Activated T-cell treated with anti-CD3 and anti-CD28 coated beads, Interleukin-2, amount 50 U/mL, for 1 hour (primary cell): ENCODE measurements at places on chromosomes 3 and 15.

DNA sequence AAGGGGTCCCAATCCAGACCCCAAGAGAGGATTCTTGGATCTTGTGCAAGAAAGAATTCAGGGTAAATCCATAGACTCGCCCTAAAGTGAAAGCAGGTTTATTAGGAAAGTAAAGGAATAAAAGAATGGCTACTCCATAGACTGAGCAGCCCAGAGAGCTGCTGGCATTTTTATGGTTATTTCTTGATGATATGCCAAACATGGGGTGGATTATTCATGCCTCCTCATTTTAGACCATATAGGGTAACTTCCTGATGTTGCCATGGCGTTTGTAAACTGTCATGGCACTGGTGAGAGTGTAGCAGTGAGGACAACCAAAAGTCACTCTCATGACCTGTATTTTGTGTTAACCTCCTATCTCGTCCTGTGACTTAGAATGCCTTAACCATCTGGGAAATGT is 142.2 kb downstream of the DOCK3 start:
- no peak for DNase-seq

DNA sequence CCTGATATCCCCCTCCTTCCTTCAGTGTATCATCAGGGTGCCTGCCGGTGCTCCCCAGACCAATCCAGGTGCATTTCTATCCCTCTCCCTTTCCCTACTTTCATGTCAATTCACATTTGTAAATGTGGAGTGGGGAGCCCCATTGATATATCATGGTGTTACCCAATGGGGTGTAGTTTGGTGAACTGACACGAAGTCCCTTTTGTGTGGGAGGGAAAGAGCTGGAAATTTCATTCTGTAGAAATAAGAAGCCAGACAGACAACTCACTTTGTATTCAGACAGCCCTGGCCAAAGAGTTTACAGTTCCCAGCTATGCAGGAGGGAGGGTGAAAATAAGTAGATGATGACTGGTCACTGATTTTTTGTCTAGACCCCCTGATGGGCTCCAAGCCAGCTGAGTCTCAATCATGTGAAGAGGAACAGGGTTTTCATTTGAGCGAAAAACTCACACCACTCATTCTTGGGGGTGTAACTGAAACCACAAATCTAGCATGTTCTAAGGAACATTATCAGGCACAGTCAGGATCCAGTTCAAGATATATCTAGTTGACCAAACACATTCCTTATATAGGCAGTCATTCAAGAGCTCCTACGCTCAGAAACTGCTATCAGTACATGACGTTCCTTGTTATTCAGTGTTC is 58.9 kb downstream of the LMCD1 start:
- no peak for DNase-seq

GRCh38 chr15:79365765-79366164 is 54.9 kb downstream of the TMED3 start:
- DNase-seq = no peak

DNA sequence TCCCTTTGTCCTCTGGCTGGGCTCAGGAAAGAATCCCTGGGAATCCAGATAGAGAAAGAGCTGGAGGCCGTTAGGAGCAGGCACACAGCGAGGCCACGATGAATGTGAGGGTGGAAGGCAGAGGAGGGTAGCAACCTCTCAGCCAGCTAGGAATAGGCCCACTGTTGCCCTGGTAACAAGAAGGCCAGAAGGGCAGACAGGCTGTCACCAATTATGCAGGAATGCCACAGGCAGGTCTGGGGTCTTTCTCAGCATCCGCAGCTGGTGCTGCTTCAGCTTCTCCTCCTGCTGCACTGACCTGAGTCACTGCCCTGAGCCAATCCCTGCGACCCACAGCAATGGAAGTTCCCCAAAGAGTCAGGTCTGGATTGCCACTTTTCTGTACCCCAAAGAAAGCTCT is 62.8 kb upstream of the C3orf80 start:
- no peak for DNase-seq

- DNase-seq = no peak
These were observed 492.7 kb upstream of the THBS1 start for GRCh38 chr15:39088156-39088555.

GRCh38 chr3:47628426-47628825 is 49.8 kb upstream of the CSPG5 start:
- DNase-seq = no peak

- DNase-seq = peak; percentile 84
These were observed 31.9 kb upstream of the RAB6B start for GRCh38 chr3:133927540-133928066.

GRCh38 chr3:99823723-99824711 is 6.4 kb downstream of the CMSS1 start:
- DNase-seq = no peak

GRCh38 chr15:34297059-34297458 is 40.5 kb downstream of the SLC12A6 start:
- no peak for DNase-seq

DNA sequence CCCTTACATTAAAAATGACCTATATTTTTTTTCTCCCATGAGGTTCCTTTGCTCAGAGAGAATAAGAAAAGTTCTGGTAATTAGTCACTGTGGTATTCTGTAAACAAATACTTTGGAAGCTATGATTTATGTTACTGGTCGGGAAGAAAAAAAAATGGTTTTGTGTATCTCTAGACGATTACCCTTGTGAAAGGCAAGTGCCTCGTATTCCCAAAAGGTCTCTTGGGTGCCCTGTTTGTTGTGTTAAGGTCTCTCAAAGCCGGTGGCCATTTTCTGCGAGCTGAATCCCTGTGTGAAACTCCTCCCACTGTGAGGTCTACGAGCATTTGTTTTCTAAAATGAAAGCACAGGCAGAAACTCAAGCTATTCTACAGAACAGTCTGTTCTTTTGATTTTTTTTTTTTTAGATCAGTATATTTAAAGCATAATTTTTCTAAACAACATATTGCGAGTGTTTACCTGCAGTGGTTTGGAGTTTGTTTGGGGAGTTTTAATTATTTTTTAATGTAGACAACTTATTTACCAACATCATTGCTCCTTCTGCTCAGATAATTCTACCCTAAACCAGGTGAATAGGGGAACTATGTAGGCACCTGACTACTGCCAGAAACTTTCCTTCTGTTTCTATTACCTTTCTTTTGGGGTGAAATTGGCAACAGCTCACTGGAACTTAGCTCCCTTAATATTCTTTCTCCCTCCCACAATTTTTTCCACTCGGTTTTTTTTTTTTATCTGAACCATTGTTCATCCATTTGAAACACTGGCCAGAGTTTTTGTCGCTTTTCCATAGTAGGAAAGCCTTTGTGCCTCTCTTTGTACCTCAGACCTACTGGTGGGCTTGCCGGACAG is 44.0 kb downstream of the ZBTB38 start:
- peak; percentile 40 for DNase-seq

GRCh38 chr3:30751610-30752299 is 142.7 kb downstream of the GADL1 start:
- peak; percentile 66 for DNase-seq

DNA sequence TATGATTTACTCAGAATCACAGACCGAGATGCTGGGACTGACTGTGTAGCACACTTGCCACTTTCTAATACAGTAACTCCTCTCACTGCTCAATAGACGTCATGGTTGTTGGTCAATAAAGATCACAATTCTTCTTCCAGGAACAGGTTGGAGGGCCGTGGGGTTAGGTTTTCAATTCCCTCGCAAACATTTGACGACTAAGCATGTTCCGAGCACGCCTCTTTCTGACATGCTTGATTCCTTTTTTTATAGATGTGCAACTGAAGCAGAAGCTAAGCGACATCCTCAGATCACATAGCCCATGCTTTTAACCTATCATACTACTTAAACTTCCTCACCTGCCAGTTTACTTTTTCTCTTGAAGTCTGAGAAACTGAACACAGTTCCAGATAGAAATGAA is 61.0 kb downstream of the GRM7 start:
- no peak for DNase-seq

GRCh38 chr3:66317750-66318376 is 97.1 kb downstream of the SLC25A26 start:
- DNase-seq = no peak

DNA sequence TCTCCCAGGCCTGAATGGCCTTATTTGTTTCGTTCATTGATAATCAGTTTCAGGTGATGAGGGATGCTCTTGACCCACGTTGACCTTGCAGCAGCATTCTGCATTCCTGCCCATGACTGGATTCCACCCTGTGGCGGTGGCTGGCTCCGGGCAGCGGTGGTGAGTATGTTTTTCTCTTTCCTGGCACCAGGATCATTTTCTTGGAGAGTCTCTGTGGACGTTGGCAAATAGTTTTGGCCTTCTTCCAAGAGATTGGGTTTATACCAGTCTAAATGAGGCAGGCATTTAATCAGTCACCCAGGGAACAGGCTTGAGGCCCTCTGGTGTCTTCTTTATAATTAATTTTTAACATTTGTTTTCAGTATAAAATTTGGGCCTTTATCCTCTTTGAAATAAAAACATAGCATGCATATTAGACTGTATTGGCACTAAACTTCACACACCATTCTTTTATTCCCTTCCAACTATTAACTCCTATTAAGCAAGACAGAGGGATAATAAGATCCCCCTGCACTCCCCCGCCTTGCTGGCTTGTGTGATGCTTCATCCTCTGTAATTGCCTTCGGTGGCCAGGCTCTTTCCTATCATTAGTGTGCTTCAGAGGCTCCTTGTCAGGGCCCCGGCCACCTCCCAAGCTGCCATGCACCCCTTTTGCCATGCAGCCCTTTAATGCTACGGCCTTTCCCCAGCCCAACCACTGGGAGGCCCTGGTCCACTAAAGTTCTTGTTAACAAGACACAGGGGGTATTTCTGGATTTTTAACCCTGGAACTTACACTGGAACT is 176.2 kb upstream of the TOPAZ1 start:
- no peak for DNase-seq

- no peak for DNase-seq
These were observed 204.8 kb downstream of the MECOM start for GRCh38 chr3:169458752-169459151.

DNA sequence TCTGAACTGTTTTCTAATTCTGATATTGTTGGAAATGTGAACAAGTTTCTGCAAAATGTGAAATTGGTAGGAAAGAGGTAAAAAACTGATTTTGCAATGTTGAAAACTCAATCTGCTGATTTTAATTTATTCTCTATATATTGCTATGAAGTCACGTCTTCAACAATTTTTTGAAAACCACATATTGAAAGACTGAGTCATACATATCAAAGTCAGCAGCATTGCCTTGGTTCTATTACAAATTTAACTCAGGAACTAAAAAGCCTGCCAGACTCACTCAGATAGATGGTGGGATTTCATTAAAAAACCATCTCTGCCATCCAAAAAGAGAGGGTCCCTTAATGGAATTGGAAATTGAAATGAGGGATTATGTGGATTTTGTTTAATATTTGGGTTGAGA is 351.4 kb downstream of the CNTN3 start:
- no peak for DNase-seq

GRCh38 chr3:150426292-150426691 is 18.2 kb downstream of the TSC22D2 start:
- no peak for DNase-seq

DNA sequence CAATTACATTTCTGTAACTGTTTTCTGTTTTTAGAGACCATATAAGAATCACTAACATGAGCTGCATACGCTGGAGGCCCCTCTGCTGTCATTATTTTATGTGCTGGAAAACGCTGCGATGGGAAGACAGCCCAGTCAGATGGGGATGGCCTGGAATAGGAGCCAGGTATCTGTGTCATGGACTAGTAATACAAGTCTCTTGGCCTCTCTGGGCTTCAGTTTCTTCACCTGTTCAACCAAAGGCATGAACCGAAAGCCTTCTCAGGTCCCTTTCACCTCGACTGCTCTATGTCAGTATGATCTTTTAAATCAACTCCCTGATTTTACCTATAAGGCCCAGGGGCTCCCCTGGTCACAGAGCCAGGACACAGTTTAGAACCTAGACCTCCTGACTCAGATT is 14.6 kb upstream of the RFTN1 start:
- no peak for DNase-seq

- DNase-seq = no peak
These were observed 32.2 kb downstream of the CD276 start for GRCh38 chr15:73716417-73716816.

GRCh38 chr3:9214599-9214998 is 34.8 kb downstream of the SRGAP3 start:
- no peak for DNase-seq

GRCh38 chr3:126133606-126134005 is 46.8 kb downstream of the ALDH1L1 start:
- DNase-seq = peak; percentile 7

DNA sequence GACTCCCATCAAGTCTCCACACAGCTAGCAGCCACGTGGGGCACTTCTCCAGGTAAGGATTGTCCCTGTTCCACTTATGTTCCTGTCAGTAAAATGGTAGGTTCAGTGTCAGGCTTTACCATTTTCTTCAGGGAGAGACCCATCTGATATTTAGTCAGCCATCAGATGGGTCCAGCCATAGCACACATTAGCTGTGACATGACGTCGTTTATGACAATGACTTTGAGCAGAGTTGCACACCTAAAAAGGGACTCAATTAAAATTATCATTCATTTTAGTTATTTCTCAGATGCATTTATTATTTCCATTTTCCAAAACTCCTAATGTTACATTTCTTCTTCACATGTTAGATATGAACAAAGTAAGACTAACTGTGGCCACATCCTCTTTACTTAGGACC is 68.2 kb upstream of the SNRPN start:
- DNase-seq = no peak

GRCh38 chr15:72341361-72341760 is 21.4 kb upstream of the CELF6 start:
- DNase-seq = no peak

GRCh38 chr3:53069422-53070068 is 23.7 kb upstream of the SFMBT1 start:
- no peak for DNase-seq

GRCh38 chr15:81101894-81102815 is 31.9 kb upstream of the CFAP161 start:
- no peak for DNase-seq

DNA sequence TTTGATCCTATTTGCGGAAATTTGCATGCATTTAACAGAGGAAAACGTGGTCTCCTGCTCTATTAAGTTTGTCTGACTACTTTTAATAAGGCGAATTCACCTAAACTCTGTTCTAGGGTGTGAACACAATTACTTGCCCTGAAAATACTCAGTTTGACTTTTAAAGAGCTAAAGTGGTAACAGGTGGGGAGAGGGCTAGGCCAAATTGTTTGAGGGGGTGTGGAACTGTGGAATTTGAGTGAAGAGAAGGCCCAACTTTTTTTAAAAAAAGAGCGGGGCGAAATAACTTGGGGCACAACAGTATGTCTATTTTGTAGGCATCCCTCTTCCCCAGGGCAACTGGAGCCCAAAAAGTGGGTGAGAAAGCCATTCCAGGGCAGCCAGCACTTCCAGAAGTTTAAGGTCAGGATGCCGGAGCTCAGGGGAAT is 580 bp upstream of the FXR1 start:
- DNase-seq = no peak

DNA sequence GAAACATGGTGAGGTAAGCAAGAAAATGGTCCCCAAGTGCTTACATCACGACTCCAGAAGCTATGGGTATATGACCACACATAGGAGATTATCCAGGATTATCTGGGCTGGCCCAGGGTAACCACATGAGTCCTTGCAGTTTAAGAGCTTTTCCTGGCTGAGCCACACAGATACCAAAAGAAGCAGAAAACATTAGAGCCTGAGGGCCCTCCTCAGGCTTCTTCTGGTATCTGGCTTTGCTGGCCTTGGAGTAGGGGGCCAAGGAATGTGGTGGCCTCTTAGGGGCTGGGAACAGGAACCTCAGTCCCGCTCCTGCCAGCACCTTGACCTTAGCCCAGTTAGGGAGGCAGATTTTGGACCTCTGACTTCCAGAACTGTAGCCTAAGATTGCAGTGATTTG is 259.1 kb downstream of the KCNMB2 start:
- no peak for DNase-seq

GRCh38 chr3:175664911-175665310 is 805.8 kb downstream of the NAALADL2 start:
- DNase-seq = no peak
